ENCODE measurements at places on chromosomes 3 and 15. TPM values are rescaled to one million over a fixed set of nuclear protein-coding genes. Genes with fewer than 3 reads are reported as not detected.

SLC4A7 gene
- 24.6 TPM for polyA plus RNA-seq

TNFAIP8L3 gene
- polyA plus RNA-seq = 3.8 TPM

DNA sequence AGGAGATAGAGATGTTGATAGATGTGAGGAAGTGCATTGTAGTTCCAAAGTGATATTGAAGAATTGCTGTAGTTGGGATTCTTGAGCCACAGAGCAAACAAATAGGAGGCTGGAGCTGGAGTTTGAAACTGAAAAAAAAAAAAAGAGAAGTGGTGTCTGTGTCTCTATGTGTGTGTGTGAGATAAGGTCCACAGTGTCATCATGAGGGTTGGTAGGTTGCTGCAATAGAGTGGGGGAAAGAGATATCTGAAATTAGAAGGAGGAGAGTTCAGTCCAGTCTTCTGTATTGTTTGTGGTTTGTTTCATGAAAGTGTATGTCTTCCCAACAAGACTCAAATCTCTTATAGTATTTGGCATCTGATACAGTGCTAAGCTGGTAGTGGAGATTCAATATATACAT is 37.3 kb upstream of the CACNA1D start:
- no peaks in the 10 kb centered on the region for H3K27me3 ChIP-seq
- H3K36me3 ChIP-seq = no peaks in the 10 kb centered on the region
- H3K27ac ChIP-seq = no peak overlapping the region
- H3K4me1 ChIP-seq = peaks cover 5% of the 10 kb centered on the region

CTXN2 gene
- polyA plus RNA-seq = 0.10 TPM

GRCh38 chr15:76286271-76286879 is 24.9 kb downstream of the ETFA start:
- no peak overlapping the region for H3K27ac ChIP-seq
- no peaks in the 10 kb centered on the region for H3K27me3 ChIP-seq
- peaks cover 49% of the 10 kb centered on the region for H3K36me3 ChIP-seq
- no peak for DNase-seq
- no peaks in the 10 kb centered on the region for H3K4me1 ChIP-seq

DNA sequence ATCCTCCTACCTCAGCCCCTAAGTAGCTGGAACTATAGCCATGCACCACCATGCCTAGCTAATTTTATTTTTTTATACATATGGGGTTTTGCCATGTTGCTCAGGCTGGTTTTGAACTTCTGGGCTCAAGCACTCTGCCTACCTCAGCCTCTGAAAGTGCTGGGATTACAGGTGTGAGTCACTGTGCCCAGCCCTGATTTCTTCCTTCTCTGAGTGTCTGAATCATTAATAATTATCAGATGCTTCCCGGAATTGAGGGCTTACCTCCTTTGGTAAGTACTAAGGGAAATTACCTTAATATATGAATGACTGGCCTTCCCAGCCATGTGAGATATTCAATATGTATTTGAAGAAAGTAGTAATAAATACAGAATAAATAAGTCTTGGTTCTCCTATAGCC is 7.2 kb downstream of the CLPX start:
- no peak overlapping the region for H3K4me3 ChIP-seq
- peaks cover 5% of the 10 kb centered on the region for H3K4me1 ChIP-seq
- H3K27ac ChIP-seq = no peak overlapping the region
- DNase-seq = no peak
- H3K27me3 ChIP-seq = no peaks in the 10 kb centered on the region

- no peaks in the 10 kb centered on the region for H3K36me3 ChIP-seq
- peaks cover 29% of the 10 kb centered on the region for H3K4me1 ChIP-seq
- H3K27ac ChIP-seq = no peak overlapping the region
- H3K27me3 ChIP-seq = no peaks in the 10 kb centered on the region
- DNase-seq = no peak
- no peak overlapping the region for H3K4me3 ChIP-seq
These were observed 45.8 kb downstream of the MYO1E start for GRCh38 chr15:59326856-59327255.

DNA sequence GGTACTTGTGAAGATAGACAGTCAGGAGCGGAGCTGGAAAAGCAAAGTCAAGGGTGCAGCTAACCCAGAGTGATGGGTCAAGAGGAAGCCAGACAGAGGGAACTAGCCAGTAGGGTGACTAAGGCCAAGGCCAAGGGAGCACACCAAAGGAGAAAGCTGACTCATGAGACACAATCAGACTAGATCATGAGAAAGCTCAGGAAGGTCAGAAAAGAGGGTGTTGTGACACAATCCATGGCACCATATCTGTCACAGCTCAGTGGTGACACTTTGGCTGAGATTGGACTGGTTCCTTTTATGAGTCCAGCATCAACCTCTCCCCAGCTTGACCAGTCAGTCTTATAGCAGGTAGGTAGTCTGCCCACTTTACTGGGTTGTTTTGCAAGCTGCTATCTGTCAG is 22.2 kb downstream of the P2RY1 start:
- no peaks in the 10 kb centered on the region for H3K4me1 ChIP-seq
- H3K27ac ChIP-seq = no peak overlapping the region
- H3K36me3 ChIP-seq = no peaks in the 10 kb centered on the region
- no peak for DNase-seq

DNA sequence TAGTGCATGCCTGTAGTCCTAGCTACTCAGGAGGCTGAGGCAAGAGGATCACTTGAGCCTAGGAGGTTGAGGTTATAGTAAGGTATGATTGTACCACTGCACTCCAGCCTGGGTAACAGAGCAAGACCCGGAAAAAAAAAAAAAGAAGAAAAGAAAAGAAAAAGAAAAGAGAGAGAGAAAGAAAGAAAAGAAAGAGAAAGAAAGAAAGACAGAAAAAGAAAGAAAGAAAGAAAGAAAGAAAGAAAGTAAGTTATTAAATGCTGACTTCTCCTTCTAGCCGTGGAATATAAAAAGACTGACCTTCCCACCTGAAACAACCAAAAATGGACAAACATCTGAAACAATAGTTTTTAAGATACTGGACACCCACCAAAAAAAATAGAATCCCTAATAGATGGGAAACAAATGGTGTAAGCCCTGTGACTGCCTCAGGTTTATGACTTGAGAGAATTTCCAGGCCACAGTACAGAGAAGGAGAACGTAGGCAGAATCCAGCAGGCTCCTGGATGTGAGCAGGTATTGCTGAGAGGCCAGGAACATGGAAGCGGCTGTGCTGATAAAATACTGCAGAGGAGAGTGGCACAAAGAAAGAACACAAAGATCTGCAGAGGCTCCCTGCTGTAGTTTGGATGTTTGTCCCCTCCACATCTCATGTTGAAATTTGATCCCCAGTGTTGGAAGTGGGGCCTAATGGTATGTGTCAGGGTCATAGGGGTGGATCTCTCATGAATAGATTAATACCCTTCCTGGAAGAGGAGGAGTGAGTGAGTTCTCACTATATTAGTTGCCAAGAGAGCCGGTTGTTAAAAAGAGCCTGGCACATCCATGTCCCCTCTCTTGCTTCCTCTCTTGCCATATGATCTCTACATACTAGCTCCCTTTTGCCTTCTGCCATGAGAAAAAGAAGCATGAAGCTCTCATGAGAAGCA is 41.8 kb upstream of the PRSS50 start:
- no peaks in the 10 kb centered on the region for H3K36me3 ChIP-seq
- no peaks in the 10 kb centered on the region for H3K27me3 ChIP-seq
- no peaks in the 10 kb centered on the region for H3K4me1 ChIP-seq
- no peak overlapping the region for H3K4me3 ChIP-seq
- no peak for DNase-seq

CLDN16 gene
- 0.15 TPM for polyA plus RNA-seq

DNA sequence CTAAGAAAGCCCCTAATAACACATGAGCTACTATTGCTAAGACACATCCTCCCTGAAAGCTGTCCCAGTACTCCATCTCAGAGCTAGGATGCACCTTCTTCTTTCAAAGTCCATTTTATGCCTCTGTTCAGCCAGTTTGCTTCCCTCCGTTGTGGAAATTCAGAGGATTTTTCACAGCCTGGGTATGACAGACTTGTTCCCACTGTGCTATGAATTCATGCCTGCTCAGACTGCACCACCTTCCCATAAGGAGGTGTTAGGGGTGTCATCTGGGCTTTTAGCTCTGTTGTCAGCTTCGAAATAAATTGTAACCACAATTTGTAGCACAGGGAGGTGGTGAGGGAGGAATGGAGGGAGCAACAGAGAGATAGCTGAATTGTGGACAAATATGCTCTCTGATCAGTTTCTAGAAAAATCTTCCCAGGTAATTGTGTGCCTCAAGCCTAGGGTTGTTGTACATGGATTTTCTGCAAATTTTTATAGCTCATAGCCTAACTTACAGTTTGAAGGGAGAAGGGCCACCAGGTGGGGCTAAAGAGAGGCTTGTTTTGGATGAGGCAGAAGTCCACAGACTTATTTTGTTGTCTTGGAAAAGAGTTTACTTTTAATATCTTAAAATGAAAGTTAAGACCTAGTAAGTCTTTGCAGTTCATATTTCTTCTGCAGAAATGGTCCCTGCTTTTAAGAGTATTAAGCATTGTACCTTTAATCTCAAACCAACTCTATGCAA is 462.0 kb downstream of the PDCD6IP start:
- no peaks in the 10 kb centered on the region for H3K36me3 ChIP-seq
- peak overlapping the region; percentile 41 for H3K27ac ChIP-seq
- peaks cover 48% of the 10 kb centered on the region for H3K4me1 ChIP-seq
- no peak overlapping the region for H3K4me3 ChIP-seq
- DNase-seq = peak; percentile 60
- no peaks in the 10 kb centered on the region for H3K27me3 ChIP-seq

DNA sequence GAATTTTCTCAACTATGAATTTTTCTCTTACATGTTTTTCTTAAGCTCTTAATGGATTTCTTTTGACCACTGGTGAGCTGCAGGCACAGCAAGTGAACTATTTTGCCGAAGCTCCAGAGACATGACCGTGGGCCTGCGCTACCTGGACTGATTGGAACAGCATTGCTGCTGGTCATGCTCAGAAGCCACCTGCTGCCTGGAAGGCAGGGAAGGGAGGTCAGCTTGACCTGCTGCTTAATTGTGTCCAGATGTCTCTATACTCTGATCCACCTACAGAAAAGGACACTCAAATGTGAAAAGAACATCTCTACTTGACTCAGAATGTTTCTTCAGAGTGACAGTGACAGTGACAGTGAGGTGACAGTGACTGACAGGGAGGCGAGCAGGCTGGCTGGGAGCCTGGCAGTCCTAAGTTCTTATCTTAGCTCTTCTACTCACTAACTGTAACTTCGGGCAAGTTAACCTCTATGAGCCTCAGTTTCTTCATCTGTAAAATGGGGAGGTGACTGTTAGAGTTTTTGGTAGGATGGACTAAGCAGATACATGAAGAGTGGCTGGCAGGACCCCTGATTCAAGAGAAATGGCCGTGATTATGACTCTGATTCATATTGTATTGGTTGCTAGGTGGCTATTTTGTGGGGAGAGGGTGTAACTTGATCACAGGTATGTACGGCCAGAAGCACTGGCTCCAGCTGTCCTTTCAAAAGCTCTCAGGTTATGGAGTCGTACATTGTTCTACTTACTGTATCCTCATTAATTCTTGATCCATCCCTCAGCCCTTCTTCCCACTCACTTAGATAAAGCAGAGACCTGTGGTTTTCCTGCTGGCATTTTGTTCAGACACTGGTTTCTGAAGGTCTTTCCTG is 54.8 kb upstream of the DLG1 start:
- no peaks in the 10 kb centered on the region for H3K27me3 ChIP-seq
- no peak overlapping the region for H3K27ac ChIP-seq
- H3K4me1 ChIP-seq = no peaks in the 10 kb centered on the region
- DNase-seq = no peak
- H3K4me3 ChIP-seq = no peak overlapping the region

DNA sequence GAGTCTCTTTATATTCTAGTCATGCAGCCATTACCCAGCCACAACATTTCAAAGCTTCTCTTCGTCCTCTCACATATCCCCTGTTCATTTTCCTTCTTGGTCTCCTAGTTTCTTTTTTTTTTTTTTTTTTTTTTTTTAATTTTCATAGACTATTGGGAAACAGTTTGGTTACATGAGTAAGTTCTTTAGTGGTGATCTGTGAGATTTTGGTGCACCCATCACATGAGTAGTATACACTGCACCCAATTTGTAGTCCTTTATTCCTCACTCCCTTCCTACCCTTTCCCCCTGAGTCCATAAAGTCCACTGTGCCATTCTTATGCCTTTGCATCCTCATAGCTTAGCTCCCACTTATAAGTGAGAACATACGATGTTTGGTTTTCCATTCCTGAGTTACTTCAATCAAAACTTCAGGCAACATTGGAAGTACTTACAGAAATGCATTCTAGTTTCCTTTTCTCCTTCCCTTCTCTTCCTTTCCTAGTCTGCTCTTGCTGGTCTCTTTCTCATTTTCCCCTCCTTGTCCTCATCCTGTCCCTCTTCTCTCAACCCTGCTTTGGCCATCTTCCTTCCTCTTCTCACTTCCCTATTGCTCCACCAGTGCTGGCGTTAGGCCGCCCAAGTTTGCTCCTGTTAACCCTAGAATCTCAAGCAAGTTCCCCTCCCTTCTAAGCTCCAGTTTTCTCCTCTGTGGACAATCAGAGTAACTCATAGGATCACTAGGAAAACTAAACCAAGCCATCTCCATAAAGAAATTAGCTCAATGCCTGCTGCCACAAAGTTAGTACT is 4.8 kb downstream of the ATP8B4 start:
- no peaks in the 10 kb centered on the region for H3K36me3 ChIP-seq
- H3K4me3 ChIP-seq = no peak overlapping the region
- no peak overlapping the region for H3K27ac ChIP-seq
- no peak for DNase-seq
- no peaks in the 10 kb centered on the region for H3K4me1 ChIP-seq

HYAL3 gene
- polyA plus RNA-seq = 2.7 TPM

DNA sequence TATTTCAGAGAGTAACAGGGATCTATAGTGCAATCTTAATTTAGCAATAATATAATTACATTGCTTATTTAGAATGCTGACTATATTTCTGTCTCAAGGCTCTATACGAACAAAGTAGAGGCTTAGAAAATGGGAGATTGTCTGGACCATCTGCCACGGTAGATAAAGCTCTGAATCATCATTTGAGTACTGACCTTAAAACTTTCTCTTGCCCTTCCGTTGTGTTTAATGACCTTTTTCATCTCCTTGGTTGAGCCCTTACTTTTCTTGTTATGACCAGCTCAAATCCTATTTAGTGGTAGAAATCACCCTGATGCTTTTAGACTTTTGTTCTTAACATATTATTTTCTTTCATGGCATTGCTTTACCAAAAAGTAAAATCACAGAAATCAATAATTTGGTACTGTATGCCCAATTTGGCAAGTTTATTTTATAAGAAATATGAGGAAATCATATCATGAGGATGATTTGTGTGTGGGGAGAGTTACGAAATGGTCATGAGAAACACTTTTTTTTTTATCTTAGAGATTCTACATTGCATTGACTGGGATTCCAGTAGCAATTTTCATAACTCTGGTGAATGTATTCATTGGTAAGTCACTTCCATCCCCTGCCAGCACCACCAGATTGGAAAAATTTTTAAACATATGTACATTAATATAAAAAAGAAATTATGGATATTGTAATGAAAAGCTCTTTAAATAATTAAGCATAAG is 11.0 kb downstream of the NDUFB5 start:
- no peak overlapping the region for H3K4me3 ChIP-seq
- peaks cover 18% of the 10 kb centered on the region for H3K36me3 ChIP-seq
- H3K27ac ChIP-seq = no peak overlapping the region
- no peaks in the 10 kb centered on the region for H3K27me3 ChIP-seq

Measured in large intestine (tissue), 12 donors.